ENCODE measurements at places on chromosomes 13 and 19.

- no peak for DNase-seq
These were observed 441.5 kb upstream of the PCDH20 start for GRCh38 chr13:61857198-61857597.

DNA sequence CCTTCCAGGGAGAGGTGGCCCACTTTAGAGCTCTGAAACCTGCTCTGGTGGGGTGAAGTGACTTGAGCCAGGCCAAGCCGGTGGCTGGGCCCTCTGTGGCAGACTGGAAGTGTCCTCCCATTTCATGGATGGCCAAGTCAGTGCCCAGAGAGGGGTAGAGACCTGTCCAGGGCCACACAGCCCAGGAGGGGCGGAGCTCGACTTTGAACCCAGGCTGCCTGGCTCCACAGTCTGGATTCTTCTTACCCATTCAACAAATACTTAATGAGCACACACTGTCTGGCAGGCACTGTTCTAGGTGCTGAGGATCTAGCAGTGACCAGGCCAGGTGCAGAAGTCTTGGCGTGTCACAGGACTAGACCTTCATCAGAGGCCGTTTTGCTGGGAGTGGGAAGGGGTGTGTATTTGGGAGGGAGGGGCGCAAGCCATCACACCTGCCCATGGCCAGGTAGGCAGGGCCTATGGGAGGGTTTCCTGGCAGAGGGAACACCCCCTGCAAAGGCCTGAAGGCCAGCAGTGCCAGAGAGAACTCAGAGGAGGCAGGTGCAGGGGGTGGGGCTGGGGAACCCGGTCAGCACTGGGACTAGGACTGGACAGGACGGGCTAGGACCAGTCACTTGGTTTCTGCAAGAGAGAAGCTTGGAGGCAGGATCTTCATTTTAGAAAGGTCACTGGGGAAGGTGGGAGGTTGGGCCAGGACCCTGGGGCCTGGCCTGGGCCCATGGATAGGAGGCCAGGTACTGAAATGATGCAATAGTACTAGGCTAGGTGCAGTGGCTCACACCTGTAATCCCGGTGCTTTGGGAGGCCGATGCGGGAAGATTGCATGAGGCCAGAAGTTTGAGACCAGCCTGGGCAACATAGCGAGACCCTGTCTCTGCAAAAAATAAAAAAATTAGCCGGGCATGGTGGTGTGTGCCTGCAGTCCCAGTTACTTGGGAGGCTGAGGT lies 31.8 kb downstream of the DNM2 start:
- DNase-seq = no peak

GRCh38 chr13:112702986-112703379 lies 13.1 kb downstream of the ATP11A start:
- DNase-seq = no peak

DNA sequence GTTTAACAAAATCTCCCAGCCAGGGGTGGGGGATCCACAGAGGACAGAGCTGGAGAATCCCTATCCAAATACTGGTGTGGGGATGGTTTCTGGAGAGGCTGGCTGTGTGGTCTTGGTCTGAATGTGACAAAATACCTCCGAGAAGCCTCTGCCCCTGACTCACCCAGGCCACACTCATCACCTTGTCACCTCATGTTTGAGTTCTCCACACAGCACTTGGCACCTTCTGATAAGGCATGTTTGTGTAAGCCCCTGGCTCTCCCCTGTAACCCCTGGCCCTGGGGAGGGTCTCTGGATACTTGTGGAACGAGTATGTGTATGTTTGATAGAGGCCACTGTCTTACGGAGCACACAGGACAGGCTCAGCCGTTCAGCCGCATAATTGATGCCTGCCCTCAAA lies 14.7 kb downstream of the TECR start:
- DNase-seq = no peak

DNA sequence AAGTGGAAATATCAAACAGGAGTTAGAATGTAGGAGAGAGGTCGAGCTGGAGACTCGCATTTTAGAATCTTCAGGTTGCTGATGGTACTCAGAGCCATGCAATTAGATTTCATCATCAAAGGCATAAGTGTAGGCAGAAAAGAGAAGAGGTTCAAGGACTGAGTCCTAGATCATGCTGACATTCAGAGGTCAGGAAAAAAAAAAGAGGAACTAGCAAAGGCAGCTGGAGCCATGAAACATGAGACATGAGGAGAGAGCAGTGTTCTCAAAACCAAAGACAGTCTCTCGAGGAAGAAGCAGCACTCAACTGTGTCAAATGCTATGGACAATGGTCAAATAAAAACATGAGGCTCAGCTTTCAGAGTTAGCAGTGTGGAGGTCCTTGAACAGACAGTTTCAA lies 12.4 kb upstream of the TPP2 start:
- DNase-seq = no peak

- DNase-seq = no peak
These were observed 126.5 kb upstream of the NBEA start for GRCh38 chr13:34815526-34815925.

DNA sequence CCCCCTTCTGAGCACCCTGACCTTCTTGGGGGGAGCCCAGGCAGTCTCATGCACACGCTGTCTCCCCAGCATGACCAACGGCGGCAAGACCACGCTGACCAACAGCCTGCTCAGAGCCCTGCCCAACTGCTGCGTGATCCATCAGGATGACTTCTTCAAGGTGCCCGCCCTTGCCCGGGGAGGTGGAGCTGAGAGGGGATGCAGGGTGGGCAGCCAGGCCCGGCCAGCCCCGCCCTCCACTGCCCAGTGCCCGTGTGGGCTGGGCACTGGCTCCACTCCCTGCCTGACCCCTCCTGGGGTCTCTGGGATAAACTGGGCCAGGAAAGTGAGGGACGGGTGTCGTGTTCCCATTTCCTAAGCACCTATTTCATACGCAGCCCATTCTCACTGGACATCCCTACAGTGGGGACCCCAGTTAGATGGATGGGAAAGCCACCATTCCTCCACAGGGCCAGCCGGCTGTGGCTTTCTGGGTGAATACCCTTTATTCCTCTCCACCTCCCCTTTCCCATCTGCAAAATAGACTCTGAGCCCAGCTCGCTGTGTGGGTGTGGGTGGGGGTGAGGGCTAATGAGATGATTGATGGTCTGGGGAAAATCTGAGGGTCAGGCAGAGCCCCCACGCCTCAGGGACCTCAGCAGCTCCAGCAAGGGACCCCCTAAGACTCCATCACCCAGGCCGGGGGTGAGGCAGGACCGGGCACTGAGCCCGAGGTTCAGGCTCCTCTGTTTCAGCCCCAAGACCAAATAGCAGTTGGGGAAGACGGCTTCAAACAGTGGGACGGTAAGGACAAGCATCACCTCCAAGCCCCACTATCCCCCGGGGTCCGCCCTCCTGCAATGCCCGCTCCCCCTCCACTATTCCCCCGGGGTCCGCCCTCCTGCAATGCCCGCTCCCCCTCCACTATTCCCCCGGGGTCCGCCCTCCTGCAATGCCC lies 3.9 kb downstream of the NMRK2 start:
- DNase-seq = no peak

- no peak for DNase-seq
These were observed 165.6 kb downstream of the POU4F1 start for GRCh38 chr13:78437781-78438180.

DNA sequence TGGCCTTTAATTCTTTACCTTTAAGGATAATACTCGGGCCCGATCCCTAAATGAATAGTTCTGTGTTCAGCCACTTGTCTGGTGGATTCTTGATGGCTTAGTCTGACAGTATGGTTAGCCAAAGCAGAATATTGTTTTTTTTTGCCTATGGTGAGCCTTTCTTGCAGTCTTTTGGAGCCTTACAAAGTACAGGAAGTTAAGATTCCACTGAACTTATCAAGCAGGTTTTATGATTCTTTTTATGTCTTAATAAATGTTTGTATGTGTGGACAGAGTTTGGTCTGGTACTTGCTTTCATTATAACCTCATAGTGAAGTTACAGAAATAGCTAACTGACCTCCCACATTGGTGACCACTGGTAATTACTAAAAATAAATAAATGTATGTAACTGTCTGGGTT lies 17.1 kb downstream of the PCCA start:
- DNase-seq = no peak

GRCh38 chr19:3968556-3969434 lies 2.1 kb downstream of the DAPK3 start:
- DNase-seq = no peak

DNA sequence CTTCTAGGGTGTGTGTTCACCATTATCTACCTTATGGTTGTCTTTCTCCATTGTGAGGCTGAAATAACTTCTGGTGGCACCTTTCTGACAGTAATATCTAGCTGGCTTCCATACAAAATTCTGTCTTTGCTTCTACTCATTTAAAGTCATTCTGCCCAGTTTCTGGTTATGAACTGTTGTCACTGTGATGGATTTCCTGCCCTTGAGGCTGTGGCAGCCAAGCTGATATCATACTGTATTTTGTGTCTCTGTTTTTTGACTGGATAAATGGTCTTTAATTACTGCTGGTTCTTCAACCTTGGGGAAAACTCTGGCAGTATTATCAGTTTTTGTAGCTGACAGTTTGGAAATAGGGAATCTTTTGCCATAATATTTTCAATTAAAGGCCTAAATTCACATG lies 233.4 kb downstream of the GPC6 start:
- no peak for DNase-seq

DNA sequence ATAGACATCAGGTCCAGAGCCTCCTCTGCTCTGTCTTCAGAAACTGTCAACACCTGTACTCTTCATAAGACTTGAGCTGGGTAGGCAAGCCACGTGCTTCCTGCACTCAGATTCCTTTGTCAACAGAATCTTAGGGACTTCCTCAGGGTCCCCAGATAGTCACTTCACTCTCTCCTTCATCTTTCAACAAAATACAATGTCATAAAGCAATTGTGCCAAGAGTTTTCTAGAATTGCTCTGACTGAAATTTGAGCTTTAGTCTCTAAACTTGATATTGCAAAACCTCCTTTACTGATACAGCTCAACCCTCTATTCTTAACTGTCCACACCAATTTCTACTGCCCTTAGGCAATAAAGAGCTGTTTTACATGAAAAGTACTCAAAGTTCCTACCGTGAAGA lies 179.9 kb downstream of the IRS2 start:
- no peak for DNase-seq

GRCh38 chr13:48709213-48709612 lies 55.5 kb downstream of the CYSLTR2 start:
- DNase-seq = no peak

DNA sequence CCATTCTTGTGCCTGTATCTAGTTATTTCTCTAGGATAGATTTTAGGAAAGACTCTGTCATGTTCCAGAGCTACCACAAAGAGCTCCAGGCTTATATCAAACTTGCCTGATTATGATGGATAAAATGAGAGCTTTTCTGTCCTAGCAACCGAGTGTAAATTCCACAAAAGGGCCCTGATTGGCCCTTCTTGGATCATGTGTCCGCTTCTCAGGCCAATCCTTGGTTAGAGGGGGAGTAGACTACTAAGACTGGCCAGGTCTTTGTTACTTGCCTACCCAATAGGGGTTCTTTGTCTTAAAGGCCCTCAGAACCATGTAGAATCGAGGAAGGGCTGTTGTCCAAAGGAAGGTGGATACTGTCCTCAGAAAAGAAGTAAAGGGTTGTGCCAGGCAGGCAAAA lies 2.4 kb downstream of the DHX34 start:
- DNase-seq = no peak

DNA sequence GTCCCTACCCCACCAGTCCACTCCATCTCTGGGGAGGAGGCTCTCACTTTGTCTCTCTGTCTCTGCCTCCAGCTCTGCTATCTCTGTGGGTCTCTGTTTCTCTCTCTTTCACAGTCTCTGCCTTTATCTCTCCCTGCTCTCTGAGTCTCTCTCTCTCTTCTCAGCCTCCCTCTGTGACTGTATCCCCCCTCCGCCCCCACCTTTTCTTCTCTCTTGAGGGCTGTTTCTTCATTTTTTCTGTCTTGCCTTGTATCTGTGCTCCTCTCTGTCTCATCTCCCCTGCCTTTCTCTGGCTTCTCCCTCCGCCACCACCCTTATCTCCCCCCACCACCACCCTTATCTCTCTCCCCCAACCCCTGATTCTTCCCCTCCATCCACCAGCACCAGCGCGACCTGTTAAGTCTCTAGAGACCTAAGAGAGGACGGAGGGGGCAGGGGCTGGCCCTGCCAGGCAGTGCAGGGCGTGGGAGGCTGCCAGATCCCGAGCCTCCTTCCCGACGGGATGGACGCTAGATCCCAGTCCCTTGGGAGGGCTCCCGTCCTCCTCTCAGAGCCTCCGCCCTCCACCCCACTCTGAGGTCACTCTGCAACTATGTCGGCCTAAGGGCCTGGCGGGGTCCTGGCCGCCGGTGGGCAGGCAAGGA lies 1.0 kb downstream of the AXL start:
- no peak for DNase-seq

- DNase-seq = no peak
These were observed 540.5 kb upstream of the KLF12 start for GRCh38 chr13:74674720-74675119.

GRCh38 chr13:74153316-74153715 lies 19.1 kb upstream of the KLF12 start:
- no peak for DNase-seq

GRCh38 chr19:39637891-39638290 lies 17.8 kb upstream of the LGALS16 start:
- DNase-seq = no peak

GRCh38 chr19:48501494-48502349 lies 9.9 kb downstream of the LMTK3 start:
- no peak for DNase-seq

GRCh38 chr19:53196777-53197396 lies 3.7 kb upstream of the ZNF665 start:
- peak; percentile 96 for DNase-seq

- DNase-seq = no peak
These were observed 8.4 kb upstream of the ECH1 start for GRCh38 chr19:38839816-38840582.

- no peak for DNase-seq
These were observed 36.6 kb upstream of the ZSCAN5A start for GRCh38 chr19:56351208-56351607.

GRCh38 chr19:43534816-43535761 lies 2.1 kb downstream of the ZNF575 start:
- no peak for DNase-seq

GRCh38 chr13:79786176-79786575 lies 305.2 kb downstream of the NDFIP2 start:
- DNase-seq = no peak

DNA sequence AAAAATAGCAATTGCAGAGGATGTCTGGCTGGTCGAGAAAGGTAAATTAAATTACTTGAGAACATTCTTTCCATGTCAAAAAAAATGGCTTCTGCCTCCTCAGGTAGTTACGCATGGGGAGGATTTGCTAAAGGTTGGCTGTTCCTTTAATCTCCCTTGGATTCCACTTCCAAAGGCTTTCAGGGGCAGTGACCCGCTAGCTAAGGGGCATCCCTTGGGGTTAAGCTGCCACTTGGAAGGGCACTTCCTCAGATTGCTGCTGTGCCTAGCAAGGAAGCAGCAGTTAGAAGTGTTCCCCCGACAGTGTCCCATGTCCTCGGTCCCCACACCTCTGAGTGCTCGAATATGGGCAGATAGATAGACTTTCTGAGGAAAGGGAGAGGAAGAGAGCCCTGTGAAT lies 108.5 kb downstream of the RGCC start:
- no peak for DNase-seq
